Lung microvascular endothelial cell (primary cell): ENCODE measurements at places on chromosomes 13 and 19. TPM values are rescaled to one million over a fixed set of nuclear protein-coding genes. Genes with fewer than 3 reads are reported as not detected.
A peak's percentile ranks its signal among the peaks of the same experiment; 100 is the strongest.

- DNase-seq, result no peak
Measured at GRCh38 chr13:26025196-26025595, 26.6 kb downstream of the SHISA2 start.

DNA sequence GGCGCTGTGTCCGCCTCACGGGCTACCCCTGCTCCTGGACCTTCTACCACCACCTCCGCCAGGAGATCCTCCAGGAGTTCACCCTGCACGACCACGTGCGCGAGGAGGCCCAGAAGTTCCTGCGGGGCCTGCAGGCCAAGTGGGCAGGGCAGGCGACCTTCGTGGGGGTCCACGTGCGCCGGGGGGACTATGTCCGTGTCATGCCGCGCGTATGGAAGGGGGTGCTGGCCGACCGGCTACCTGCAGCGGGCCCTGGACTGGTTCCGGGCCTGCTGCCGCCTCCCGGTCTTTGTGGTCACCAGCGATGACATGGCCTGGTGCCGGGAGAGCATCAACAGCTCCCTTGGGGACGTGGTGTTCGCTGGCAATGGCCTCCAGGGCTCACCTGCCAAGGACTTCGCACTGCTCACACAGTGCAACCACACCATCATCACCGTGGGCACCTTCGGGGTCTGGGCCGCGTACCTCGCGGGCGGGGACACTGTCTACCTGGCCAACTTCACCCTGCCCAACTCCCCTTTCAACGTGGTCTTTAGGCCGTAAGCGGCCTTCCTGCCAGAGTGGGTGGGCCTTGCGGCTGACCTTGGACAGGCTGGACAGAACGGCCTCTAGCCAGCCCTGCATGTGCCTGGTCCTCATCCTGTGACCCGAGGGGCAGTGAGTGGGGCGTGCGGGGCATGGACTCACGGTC lies 7.8 kb upstream of the NTN5 start:
- DNase-seq, result no peak

GRCh38 chr19:6803036-6803404 lies 30.5 kb downstream of the VAV1 start:
- no peak for DNase-seq

DNA sequence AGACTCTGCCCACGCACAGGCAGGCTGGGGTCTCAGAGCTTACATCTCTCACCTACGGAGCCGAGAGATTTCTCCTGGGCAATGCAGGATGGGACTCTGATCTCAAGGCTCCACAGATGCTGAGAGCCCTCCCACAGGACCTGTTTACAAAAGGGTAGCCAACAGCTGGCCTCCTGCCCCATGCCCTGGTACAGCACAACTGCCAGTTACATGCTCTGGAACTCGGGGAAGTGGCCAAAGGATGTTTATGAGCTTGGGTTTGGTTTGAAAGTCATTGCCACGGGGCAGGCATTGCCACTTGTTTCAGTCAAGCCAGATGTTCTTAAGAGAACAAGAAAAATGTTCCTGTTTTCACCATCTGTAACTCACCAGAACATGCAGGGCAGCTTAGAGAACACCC lies 3.5 kb downstream of the DHRS12 start:
- no peak for DNase-seq

DNA sequence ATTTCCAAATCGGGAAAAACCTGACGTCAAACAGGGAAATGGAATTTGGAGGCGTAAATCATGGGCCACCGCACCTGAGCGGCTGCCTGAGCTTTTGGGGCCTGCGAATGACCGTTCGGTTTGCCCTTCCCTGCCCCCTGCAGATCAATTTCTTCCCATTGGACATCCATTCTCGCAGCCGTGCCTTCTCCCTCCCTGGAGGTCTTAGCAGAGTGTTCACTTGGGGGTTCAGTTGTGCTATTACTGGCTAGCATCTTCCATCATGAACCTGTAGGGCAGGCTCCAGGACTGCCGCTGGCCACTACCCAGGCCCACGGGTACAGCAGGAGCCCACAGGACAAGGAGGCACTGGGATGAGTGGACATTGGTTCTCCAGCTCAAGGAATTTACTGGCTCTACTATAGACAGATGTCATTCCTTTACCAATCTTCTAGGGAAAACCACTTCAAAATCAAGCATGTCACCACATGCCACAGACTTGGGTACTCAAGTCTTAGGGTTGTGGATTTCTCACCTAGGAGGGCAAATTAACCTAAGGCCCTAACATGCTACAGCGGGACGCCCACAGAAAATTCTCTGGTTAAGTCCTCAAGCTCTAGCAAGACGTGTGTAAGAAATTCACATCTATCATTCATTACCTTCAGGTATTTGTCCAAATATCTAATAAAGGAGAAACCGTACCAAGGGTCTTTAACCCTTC lies 75.5 kb downstream of the COL4A1 start:
- no peak for DNase-seq

GRCh38 chr13:73215823-73216222 lies 157.0 kb downstream of the KLF5 start:
- DNase-seq, result no peak

The PPP2R1A gene
- total RNA-seq, result 85.4 and 89.1 TPM in 2 replicates

GRCh38 chr19:8724276-8724675 lies 2.8 kb downstream of the OR2Z1 start:
- DNase-seq, result no peak

- DNase-seq, result no peak
Measured at GRCh38 chr13:86135856-86136255, 336.6 kb upstream of the SLITRK6 start.

DNA sequence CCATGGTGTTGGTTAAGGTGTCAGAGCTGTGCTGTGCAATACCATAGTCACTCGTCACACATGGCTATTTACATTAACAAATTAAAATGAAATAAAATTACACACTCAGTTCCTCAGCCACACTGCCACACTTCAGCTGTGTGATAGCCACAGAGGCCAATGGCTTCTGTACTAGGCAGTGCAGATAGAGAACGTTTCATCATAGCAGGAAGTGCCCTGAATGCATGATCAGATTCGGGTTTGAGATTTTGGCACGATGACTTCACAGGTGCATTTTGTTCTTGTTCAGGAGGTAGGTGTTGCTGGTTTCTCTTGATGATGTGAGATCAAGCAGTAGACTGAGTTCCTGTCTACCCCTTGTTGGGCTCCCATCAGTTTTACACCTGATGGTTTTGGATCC lies 6.5 kb downstream of the ARMC6 start:
- DNase-seq, result no peak

DNA sequence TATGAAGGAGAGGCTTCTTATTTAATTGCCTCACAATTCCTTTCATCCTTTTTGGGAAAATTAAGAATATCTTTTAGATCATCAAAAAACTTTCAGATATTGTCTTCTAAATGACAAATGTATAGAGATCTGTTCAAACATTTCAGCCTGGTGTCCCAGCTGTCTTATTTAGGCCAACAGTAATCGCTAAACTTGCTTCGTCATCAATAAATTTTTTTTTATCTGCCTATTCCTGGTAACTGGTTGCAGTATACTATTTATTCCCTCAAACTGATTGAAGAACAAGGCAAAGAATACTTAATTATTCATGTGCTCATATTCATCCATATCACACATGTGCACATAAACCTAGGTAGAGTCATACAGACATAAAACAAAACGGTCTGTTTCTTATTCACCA lies 5.3 kb upstream of the MYO16 start:
- no peak for DNase-seq

- DNase-seq, result peak; percentile 42
Measured at GRCh38 chr13:23618341-23618740, 48.1 kb downstream of the TNFRSF19 start.

GRCh38 chr19:11814700-11815035 lies 595 bp downstream of the ZNF440 start:
- peak; percentile 41 for DNase-seq

The CEACAM4 gene
- not detected in 2 replicates for total RNA-seq

DNA sequence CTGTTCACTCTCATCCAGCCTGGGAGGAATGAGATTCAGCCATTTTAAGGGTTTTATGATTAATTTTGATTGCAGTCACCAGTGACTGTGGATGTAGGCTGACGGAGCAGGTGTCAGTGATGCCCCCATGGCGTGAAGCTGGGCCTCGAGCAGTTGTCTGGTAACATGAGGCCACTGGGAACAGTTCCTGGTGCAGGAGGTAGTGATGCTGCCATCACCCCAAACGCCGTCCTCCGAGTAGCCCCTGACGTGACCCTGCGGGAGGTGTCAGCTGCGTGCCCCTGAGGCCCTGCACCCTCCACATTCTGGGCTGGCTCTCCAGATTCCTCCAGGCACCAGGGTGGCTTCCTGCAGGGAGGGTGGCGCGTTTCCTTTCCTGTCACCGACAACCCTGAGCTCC lies 277.2 kb downstream of the TEX29 start:
- DNase-seq, result no peak

DNA sequence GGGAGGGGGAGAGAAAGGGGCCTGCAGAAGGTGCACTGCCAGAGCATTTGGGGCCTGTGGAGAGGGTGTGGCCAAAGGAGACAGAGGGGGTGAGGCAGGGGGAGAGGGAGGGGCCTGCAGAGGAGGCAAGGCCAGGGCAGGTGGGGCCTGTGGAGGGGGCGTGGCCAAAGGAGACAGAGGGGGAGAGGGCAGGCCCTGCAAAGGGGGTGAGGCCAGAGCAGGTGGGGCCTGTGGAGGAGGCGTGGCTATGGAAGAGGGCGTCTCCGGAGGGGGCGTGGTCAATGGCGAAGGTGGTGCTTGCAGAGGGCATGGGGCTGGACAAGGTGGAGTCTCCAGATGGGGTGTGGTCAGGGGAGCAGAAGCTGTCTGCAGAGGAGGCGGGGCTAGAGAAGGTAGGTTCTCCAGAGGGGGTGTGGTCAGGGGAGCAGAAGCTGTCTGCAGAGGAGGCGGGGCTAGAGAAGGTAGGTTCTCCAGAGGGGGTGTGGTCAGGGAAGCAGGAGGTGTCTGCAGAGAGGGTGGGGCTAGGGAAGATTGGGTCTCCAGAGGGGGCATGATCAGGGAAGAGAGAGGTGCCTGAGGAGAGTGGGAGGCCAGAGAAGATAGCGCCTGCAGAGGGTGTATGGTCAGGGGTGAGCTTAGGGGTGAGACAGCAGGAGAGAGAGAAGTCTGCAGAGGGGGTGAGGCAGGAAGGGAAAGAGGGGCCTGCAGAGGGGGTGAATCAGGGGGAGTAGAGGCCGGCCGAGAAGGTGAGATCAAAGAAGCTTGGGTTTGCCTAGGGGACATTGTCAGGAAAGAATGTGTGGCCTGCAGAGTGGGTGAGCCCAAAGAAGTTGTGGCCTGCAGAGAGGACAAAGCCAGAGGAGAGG lies 3.4 kb downstream of the PRR36 start:
- DNase-seq, result peak; percentile 47

- DNase-seq, result no peak
Measured at GRCh38 chr13:111394211-111394922, 73.9 kb downstream of the TEX29 start.

The ERICH4 gene
- not detected in 2 replicates for total RNA-seq

- DNase-seq, result no peak
Measured at GRCh38 chr13:112821340-112822055, 131.7 kb downstream of the ATP11A start.

- no peak for DNase-seq
Measured at GRCh38 chr19:47587295-47587694, 14.3 kb upstream of the ZNF541 start.

DNA sequence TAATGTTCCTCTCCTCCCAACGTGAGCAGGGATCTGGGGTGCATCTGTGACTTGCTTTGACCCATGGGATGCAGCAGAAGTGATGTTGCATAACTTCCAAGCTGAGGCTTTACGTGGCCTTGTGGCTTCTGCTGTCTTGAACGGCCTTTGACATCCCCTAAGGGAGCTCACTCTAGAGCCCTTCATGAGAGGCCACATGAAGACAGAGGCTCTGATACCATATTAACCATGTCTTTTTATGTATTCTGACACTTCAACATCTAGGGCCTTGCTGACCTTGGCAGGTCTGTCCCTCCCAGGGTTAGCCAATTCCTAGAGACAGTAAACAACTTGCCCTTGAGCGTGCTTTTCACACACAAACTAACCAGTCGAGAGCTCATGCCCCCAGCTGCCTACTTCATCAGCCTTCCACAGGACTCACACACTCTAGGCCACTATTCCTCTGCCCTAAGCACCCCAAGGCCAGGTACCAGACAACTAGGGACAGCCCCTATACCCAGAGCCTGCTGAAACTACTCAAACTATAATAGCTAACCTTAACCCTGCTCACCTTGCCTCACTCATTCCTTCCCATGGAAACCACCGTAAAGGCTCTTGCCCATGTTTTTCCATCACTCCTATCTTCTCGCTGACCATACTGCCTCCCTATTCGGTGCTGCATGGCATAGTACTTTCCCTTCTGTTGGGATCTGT lies 45.4 kb downstream of the CCDC70 start:
- DNase-seq, result no peak

The CBARP gene
- 0.65 and 1.2 TPM in 2 replicates for total RNA-seq

The LGALS14 gene
- total RNA-seq, result not detected in 2 replicates

GRCh38 chr13:44155422-44156293 lies 218.0 kb upstream of the SERP2 start:
- peak; percentile 26 for DNase-seq

The SMIM17 gene
- 0.20 and 0.22 TPM in 2 replicates for total RNA-seq

GRCh38 chr13:48773531-48774275 lies 120.0 kb downstream of the CYSLTR2 start:
- no peak for DNase-seq

DNA sequence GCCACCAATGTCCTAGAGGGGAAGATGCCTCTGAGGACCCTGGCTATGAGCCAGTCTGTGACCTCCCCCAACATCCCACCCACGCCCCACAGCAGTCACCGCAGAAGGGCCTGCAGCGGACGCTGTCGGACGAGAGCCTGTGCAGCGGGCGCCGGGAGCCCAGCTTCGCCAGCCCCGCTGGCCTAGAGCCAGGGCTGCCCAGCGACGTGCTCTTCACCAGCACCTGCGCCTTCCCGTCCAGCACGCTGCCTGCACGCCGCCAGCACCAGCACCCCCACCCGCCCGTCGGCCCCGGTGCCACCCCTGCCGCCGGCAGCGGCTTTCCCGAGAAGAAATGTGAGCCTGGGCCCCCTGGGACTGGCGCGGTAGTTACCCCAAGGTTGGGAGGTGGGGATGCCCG lies 30.6 kb downstream of the DPF1 start:
- no peak for DNase-seq

- DNase-seq, result peak; percentile 33
Measured at GRCh38 chr19:23075031-23075733, 41.6 kb upstream of the ZNF730 start.
